Stimulated activated CD8-positive, alpha-beta memory T cell treated with anti-CD3 and anti-CD28 coated beads, Interleukin-4, amount 100 ng/mL, for 4 hours (primary cell): ENCODE measurements at places on chromosomes 16 and 17.

DNA sequence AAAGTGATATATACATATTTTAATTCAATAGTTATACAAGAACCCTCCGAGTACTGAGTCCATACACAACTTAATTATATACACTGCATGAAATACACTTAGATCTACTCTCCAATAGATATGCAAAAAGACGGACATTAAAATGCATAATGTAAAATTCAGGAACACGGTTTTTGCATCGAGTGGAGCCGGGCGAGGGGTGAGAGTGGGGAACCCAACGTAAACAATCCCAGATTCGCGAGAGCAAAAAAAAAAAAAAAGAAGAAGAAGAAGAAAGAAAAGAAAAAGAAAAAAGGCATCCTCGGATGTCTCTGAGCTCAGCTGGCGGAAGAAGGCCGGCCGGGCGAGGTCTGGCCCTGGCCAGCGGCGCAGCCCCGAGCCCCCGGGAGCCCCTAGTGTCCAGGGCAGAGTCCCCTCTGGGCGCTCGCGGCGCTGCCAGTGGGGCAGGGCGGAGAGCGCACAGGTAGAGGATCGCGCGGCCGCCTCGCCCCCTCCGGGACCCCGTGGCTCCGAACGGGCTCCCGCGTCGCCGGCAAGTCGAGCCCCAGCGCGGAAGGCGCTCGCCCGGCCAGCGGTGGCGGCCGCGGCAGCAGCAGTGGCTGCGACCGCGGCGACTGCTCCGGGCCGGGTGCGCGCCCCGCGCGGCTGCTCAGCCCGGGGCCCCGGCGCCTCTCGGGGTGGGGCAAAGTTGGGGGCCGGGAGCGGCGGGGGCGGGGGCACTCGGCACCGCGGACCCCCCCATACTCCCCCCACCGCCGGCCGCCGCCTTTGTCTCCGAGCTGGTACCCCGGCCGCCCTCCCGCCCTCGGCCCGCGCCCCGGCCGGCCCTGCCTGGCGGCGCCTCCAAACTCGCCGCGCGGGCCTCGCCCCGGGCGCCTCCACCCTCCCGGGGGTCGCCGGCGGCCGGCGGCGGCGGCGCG is 9.6 kb upstream of the ZFHX3 start:
- no peak for DNase-seq

- DNase-seq, result no peak
These were observed 82.9 kb downstream of the LMF1 start for GRCh38 chr16:887846-888245.

DNA sequence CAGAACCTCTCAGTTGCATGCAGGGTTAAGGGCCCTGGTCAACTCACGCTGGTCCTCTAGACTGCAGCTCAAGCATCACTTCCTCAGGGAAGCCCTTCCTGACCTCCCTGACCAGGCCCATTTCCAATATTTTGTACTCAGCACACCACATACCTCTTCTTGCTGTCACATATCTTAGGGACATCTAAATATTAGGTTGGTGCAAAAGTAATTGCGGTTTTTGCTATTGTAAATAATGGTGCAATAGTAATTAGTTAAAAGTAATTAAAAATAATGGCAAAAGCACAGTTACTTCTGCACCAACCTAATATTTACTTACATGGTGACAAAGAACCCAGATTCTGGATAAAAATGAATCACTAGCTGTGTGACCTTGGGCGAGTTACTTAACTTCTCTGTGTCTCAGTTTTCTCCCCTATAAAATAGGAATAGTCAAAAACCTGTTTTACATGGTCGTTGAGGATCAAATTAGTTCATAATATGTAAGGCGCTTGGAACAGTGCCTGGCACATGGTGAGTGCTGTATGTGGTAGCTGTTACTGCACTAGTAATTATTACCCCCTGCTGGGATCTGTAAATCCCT is 177.4 kb downstream of the PRKCB start:
- no peak for DNase-seq

- DNase-seq, result no peak
These were observed 1.1 kb downstream of the MAPT start for GRCh38 chr17:45895304-45895968.

- DNase-seq, result no peak
These were observed 53.3 kb downstream of the BCL7C start for GRCh38 chr16:30840611-30841010.

GRCh38 chr16:47503936-47504335 is 42.8 kb downstream of the PHKB start:
- DNase-seq, result no peak

- DNase-seq, result no peak
These were observed 5.9 kb downstream of the GIT1 start for GRCh38 chr17:29583324-29584248.

DNA sequence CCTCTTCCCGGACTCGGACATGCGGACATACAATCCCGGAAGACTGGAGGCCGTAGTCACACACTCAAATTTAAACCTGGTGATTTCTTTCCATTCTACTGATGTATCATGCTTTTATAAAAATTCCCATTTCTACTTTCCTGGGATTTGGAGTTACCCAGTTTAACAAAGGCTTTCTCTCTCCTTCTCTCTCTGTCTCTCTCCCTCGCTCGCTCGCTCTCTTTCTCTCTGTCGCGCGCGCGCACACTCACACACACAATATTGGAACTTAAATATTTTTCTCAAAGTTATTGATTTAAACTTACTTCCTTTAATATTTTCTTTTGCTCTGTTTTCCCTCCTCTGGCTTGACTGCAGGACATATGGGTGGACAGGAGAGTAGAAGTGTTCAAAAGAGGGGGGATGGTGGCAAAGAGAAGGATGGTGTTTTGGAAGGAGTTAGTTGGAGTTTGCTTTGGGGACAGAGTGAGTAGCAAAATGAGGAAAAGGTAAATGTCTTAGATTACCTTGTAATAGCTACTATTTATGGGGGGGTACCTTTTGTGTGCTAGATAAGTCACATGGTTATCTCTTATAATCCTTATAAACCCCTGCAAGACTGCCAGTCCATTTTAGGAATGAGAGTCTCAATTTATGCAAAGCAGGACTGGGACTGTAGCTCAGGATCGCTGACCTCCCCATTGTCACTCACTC is 878 bp upstream of the TRIM25 start:
- no peak for DNase-seq

DNA sequence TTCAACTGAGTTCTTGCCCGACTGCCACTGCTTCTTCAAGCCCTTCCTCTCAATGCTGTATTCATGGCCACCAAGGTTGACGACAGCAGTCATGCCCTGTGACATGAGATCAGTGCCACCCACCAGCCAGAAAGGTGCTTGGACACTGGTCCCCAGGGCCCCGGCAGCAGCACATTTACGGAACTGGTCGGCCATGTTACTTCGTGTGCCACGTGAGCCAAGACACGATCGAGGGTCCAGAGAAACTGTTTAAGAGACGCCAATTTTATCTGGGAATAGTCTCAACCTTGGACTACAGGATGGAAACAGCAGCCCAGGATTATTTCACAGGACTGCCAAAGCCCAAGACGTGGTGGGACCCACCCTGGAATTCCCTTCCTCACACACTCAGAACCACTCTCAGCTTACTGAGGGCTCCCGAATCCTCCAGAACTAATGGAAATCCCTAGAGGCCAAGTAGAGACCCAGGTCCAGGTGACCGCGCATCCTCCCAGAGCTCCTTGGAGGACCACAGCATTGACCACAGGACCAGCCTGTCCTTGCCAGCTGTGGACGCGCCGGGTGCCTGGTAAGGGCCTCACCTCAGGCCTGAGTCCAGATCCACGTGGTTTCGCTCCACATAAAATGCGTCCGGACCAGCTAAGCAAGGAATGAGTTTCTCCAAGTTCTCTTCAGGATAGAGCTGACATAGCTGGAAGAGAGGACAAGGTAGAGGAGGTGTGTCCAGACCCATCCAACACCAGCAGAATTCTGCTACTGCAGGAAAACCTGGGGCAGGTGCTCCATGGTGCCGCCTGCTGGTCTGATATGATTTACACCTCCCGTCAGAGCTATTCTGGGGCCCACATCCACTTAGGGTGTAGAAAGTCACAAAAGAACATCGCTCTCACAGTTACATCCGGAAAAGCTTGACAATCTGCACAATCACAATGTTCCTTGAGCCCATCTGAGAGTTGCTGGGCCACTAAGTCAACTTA is 28.2 kb downstream of the MAP1LC3B start:
- no peak for DNase-seq

GRCh38 chr17:78705071-78705470 is 77.0 kb downstream of the CYTH1 start:
- no peak for DNase-seq

- no peak for DNase-seq
These were observed 559 bp downstream of the MVD start for GRCh38 chr16:88662222-88662842.
